ENCODE measurements at places on chromosomes 11 and 22. TPM values are rescaled to one million over a fixed set of nuclear protein-coding genes. Genes with fewer than 3 reads are reported as not detected.

DNA sequence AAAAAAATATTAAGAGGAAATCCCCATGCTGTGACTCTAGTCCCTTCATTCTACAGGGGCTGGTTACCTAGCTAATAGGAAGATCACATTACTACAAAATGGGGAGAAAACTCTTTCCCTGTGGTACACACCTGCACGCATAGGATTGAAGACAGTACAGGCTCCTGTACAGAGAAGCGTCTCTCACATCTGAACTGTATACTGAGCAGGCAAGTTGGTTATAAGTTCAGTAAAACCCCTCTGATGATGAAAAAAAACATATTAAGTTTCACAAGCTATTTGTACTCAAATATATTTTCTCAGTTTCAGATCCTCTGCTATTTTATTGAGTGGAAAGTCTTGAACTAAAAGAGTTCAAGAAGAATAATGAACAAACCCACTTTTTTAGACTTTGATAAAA, 156.9 kb upstream of the HSD17B12 start:
- no peak for DNase-seq

DNA sequence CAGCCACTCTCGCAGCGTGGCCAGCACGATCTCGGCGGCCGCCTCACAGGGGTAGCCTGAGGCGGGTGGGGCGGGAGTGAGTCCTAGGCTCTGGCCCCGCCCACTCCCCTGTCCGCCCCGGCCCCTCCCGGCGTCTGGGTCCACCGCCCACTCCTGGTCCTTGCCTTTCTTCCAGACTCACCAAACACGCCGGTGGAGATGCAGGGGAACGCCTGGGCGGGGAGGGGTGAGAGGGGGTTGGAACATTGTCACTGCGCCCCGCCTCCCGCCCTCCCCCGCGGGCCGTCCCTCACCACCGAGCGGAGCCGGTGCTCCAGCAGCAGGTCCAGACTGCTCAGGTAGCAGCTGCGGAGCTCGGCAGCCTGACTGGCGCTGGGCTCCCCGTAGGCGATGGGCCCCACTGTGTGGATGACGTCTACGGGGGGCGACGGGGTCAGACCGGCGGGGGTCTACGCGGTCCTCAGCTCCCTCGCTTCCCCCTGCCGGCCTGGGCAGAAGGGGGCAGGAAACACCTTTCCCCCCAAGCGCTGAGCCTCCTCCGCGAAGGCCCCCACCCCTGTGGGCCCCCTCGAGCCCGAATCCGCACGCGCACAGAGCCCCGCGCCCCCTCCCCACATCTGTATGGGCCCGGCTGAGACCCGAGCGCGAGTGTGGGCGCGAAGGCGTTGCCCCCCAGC, 13.2 kb downstream of the OTUB1 start:
- no peak for DNase-seq

DNA sequence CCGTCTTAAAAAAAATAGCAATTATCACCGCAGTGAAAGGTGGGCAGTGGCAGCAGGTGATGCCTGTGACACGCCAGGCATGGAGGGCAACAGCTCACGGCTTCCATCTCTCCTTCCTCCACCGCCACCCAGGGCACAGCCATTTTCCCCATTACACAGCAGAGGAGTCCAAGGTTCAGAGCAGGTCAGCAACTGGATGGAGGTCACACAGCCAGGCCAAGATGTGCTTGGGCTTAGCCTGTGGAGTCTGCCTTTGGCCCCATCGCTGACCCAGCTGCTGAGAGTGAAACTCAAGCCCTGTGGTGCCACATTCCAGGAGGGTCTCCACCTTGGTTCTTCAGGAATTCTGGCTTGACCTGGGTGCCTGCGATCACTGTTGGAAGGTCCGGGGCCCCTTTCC, 411.1 kb downstream of the SHANK2 start:
- DNase-seq, result no peak

DNA sequence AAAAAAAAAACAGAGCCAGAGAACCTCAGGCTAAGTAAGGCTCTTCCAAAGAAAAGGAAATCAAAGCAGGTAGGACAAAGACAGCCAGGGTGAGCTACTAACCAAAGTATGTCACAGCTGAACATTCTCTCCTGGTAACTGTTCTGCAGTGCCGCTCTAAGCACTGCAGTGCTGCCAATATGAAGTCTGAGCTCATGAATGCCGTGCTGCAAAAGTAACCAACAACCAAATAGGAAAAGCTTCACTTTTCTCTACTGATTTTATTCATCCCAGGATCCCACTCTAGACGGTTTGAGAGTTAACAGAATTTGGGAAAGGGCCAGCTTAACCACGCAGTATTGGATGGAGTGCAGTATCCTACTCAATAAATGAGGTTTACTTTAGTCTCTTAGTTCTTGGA, 3.5 kb downstream of the SIK3 start:
- no peak for DNase-seq

DNA sequence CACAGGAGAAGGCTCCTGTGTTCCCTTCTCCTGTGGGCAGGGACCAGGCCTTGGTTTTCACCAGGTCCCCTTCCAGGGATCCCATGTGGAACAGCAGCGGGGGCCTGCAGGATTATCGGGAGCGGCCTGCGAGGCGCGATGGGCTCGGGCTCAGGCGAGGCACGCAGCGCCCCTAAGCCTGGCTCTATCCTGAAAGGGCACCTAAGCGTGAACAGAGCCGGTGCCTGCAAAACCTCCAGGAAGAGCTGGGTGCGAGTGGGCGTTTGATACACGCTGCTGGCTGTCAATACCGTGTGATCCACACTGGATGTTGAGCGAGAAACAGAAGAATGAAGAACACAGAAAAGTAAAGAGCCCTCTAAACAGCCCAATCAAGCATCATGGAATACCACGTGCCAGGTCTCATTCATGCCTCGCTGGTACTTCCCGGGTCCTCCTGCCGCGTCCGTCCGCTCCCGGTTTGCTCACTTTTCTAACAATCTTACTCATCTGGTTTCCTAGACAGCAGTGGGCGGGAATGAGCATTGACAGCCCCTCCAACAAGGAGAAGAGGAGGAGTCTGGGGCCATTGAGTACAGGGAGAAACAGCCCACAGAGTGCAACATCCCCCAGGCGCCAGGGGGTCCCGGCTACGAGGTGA, 12.5 kb downstream of the OSBPL5 start:
- no peak for DNase-seq

GRCh38 chr11:113908098-113908497, 3.5 kb downstream of the HTR3B start:
- no peak for DNase-seq

DNA sequence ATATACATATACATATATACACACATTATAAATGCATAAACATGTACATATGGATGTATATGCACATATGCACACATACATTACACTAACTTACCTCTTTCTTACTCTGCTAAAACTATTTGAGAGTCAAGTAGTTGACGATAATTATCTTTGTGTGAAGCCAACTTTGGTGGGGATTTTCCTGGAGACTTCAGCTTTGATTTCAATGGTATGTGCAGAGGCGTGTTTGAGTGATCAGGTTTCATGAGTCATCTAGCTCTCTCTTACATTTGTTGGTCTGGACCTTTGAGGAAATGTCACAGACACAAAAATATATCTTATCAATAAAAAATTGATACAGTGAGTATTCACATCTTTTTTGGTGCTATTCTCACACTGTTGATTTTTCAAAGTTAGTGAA, 769.1 kb upstream of the LUZP2 start:
- DNase-seq, result no peak

GRCh38 chr11:1349327-1350041, 40.1 kb upstream of the TOLLIP start:
- DNase-seq, result no peak

DNA sequence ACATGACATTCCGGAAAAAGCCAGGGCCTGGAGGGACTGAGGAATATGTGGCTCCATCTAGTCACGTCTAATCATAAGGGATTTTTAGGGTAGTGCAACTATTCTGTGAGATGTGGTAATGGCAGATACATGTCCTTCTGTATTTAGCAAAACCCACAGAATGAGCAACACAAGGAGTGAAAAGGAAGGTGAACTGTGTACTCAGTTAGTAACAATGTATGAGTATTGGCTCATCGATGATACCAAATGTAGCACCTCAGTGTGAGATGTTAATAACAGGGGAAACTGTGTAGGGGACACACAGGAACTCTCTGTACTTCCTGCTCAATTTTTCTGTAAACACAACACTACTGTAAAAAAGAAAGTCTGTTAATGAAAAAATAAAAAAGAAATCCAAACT, 42.0 kb upstream of the CARS1 start:
- DNase-seq, result no peak

DNA sequence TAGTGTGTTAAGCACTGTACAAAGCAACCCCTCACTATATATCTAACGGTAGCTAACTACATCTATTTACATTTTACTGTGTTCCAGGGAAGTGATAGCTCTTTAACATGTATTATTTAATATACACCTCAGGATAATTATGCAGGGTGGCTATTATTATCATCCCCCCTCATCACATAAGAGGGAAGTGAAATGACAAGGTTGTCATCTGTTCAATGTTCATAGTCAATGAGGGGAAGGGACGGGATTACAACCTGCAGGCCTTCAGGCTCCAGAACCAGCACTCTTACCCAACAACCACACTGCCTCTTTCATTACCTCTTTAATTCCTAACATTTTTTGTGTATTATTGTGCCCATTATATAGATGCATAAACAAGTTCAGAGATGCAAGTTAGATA, 238.7 kb upstream of the ANO3 start:
- DNase-seq, result no peak

Gene PLAAT2
- not detected for total RNA-seq

DNA sequence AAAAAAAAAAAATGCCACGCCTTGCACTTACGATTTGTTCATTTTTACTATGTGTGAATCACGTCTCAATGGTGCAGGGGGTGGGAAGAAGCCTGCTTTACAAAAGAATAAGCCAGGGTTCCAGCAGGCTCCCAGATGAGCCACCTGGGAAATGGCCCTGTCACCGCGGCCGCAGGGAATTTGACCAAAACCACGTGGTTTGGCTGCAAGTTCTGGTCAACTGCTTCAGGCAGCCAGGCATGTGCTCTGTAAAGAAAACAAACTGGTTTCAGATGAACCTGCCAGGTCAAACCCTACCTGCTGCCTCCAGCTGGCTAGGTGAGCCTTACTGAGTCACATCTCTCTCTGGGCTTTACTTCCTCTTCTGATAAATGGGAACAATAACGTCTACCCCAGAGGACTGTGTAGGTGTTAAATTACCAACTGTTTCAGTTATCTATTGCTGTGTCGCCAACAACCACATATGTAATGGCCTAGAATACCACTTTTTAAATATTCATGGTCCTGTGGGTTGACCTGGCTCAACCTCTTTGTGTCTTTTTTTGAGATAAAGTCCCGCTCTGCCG, 30.5 kb upstream of the GCAT start:
- DNase-seq, result no peak

- DNase-seq, result no peak
These were observed 3.9 kb upstream of the NAP1L4 start for GRCh38 chr11:2995893-2996554.

DNA sequence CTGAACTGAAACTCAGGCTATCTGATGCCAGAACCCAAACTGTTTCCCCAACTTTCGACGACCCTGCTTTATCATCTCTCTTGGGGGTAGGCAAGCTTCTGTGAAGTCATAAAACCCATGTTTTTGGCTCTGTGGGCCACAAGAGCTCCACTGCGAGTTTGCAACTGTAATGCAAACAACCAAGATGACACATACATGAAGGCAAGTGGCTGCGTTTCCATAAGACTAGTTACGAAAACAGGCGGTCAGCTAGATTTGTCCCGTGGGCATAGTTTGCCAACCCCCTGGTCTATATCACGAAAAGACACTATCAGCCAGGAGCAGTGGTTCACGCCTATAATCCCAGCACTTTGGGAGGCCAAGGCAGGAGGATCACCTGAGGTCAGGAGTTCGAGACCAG, 37.5 kb downstream of the TPST2 start:
- DNase-seq, result no peak

Gene KCNQ1OT1
- 3.4 TPM for total RNA-seq

DNA sequence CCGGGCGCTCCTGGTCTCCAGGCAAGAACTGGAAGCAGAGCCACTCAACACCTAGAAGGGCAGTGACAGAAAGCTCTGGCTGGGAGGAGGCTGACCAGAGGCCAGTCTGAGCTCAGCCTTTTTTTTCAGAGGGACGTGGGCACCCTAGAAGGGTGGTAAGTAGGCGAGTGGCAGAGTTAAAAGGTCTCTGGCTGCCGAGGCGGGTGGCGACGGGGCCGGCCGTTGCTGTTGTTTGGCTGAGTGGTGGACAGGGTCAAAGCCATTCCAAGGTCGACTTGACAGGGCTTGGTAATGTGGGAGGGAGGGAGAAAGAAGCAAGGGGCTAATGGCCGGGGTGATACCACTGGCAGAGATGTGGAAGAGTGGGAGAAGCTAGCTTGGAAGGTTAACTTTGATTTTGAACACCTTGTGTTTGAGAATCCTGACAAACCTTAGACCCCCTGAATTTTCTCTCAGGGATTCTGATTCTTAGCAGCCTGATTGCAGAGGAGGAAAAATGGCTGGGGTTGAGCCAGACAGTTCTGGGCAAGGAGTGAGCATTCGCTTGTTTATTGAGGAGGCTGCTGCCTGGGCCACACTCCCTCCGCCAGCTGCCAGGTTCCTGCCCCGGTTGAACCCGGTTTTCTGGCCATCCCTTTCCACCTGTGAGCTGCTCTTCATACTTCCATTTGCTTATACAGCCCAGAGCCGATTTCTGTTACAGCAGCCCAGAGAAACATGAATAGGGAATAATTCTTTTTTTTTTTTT, 868 bp upstream of the SYCE3 start:
- DNase-seq, result no peak

Gene RTN4R
- total RNA-seq, result 4.2 TPM

- DNase-seq, result no peak
These were observed 181.5 kb downstream of the CWF19L2 start for GRCh38 chr11:107276077-107276476.

GRCh38 chr11:73480677-73481076, 104.5 kb downstream of the RELT start:
- DNase-seq, result no peak

DNA sequence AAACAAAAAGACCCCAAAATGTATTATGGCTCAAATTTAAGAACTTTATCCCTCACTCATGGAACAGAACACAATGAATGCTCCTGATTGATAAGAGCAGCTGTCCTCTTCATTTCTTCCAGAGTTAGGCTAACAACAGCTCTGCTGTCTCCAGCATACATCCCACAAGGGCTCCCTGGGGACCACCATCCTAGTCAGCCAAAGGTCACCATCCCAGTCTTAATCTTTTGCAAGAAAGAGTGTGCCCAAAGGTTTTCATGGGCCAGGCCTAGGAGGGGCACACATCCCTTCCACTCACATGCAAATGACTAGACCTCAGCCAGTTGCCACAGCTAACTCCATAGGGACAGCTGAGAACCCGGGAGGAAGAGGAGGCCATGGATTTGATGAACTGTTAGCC, 555.3 kb downstream of the BUD13 start:
- DNase-seq, result no peak

DNA sequence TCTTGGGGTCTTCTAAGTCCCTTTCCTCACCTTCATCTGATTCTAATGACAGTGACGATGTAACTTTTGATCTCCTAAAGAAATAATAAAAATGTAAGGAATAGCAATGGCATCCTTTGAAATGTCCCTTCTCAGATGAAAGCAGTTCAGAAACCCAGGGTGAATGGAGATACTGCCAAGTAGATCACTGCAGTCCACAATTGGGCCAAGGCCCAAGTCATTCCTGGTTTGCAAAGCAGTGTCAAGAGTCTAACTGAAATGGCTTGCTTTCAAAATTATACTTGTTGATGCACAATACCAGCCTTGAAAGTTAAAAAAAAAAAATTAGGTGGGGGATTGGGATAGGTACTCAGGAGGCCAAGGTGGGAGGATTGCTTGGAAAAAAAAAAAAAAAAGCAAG, 20.4 kb downstream of the ASCC2 start:
- no peak for DNase-seq
